ENCODE measurements at places on chromosomes 3 and 15. TPM values are rescaled to one million over a fixed set of nuclear protein-coding genes. Genes with fewer than 3 reads are reported as not detected.

DNA sequence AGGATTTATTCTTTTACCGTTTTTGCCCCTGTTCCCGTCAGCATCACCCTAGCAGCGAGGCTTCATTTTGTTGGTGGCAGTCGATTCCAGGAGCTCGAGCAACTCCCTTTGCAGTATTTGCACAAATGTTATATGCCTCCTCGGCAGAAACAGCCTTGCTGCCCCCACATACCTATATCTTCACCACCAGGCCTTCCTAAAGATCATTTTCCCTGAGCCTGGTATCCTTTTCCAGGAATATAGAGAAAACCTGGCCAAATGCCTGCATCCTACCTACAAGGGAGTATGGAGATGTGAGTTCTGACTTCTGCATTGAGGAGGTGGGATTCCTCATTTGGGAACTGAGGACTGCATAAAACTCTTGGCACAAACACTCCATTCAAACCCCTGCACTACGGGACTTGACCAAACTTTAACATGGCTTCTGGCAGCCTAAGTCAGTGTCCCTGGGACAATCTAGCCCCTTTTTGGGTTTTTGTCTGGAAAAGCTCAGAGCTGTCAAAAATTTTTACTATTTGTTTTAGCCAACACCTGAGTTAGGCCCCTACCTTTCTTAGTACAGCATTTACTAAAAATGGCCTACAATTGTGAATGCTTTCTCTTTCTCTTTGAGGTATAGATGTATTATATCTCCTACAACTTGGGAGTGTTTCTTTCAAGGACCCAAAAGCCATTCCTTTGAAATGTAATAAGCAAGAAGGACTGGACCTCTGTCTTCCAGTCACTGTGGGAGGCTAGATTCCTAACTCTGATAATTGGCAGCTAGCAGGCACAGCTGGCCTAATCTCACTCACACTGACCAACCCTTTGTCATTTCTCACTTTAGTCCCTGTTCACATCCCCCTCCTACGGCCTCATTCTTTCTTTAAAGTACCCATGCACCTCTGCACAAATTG is 12.1 kb upstream of the UBE2Q2 start:
- no peak for DNase-seq

DNA sequence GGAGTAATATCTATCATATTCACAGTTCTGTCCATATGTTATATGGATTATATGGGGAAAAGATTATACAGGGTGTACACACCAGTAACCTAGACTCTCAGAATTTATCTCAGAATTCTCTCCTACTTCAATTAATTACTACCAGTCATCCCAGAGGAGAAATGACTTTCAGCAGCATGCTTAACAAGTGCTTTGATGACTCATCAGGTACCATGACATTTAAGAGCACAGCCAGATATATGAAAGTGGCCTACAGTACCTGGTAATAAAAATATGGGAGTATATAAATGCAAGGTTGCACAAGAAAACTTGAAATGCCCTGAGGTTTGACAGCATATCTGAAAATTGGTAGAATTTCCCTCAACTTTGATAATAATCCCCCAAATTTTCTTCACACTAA is 1273.0 kb downstream of the OTOL1 start:
- no peak for DNase-seq

- peak; percentile 75 for DNase-seq
Observed at GRCh38 chr3:145865399-145866018, 295.5 kb downstream of the PLOD2 start.

- peak; percentile 58 for DNase-seq
Observed at GRCh38 chr3:42090973-42091731, at the start of gene TRAK1. Gene TRAK1, plus strand, starts transcription at chr3:42091357. Its CDS starts 113 bp downstream, at chr3:42091470.

- no peak for DNase-seq
Observed at GRCh38 chr3:56389183-56389830, 79.0 kb downstream of the ERC2 start.

DNA sequence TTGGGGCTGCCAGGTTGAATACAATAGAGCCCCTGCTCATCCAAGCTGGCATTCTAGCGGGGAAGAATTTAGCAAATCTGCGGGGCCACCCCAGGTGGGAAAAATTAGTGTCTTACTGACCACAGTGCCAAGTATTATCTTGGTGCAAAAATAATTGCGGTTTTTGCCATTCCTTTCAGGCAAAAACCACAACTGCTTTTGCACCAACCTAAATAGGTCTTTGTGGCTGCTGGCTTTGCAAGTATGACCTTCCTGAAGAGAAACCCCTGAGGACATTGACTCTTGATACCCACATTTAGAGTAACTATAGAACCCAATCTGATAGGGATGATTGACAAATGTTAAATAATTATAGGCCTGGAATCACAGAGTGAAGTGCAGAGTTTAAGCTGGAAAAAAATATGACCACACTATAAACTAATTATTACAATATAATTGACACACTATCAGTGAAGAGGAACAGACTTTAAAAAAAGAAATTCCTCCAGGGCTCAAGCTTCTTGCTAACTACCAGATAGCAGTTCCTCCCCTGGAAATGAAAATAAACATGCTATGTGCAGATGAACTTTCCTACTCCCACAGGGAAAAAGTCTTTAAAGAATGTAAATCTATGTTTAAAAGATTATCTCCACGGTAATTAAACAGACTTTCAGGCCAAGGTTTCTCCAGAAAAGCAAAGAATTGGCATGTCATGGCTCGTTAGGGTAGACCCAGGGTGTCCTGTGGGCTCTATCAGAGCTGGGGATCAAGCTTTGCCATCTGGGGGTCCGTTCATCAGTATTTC is 34.4 kb downstream of the CA12 start:
- no peak for DNase-seq

- DNase-seq: no peak
Observed at GRCh38 chr15:55007561-55007960, 189.2 kb downstream of the RSL24D1 start.

DNA sequence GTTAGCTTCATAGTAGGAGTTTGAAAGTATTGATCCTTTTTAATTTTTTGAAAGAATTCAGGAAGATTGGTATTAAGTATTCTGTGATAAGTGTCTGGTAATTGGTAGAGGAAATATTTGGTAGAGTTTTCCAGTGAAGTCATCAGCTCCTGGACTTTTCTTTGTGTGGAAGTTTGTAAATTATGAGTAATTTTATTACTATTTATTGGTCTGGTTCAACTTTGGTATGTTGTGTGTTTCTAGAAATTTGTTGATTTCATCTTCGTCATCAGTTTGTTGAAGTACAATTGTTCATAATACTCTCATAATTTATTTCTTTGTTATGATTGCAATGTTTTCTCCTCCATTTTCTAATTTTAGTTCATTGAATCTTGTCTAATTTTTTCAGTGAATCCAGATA is 832.0 kb downstream of the OTOL1 start:
- no peak for DNase-seq

- DNase-seq: no peak
Observed at GRCh38 chr3:7683426-7683825, 818.2 kb upstream of the LMCD1 start.

GRCh38 chr15:99433757-99434450 is 131.9 kb upstream of the MEF2A start:
- DNase-seq: no peak

DNA sequence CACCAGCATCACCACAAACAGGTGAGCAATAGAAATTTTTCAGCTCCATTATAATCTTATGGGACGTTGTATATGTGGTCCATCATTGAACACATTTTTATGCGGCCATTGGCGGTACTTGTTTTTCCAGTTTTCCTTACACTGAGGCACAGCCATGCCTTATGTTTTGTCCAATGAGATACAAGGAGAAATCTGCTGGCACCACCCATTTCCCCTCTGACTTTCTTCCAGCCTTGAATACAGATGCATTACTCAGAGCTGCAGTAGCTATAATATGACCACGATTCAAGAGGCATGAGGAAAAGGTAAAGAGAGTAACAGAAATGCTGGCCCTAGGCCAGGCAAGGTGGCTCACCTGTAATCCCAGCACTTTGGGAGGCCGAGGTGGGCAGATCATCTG is 9.0 kb upstream of the PIK3R4 start:
- DNase-seq: no peak

GRCh38 chr3:16130066-16130465 is 44.4 kb upstream of the GALNT15 start:
- no peak for DNase-seq

- DNase-seq: no peak
Observed at GRCh38 chr3:86562090-86562489, 428.9 kb downstream of the VGLL3 start.

GRCh38 chr3:28018925-28019718 is 222.3 kb upstream of the CMC1 start:
- no peak for DNase-seq

DNA sequence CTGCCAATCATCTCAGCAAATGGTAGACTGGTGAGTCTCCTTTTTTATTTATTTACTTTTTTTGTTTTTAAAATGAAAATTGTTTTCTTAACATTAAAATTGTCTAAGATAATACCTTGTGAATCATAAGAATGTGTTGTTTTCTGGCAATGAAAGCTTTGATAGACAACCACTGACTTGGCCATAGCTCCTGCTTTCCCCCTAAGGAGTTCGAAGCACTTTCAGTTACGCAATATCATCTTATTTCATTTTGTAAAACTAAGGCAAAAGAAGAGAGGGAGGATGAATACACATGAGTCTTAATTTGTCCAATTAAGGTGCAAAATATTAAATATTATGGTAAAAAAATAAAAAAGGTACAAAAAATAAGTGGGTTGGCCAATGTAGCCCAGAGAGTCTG is 74.8 kb upstream of the PLCL2 start:
- no peak for DNase-seq

GRCh38 chr3:155228676-155229075 is 64.8 kb downstream of the STRIT1 start:
- DNase-seq: no peak

DNA sequence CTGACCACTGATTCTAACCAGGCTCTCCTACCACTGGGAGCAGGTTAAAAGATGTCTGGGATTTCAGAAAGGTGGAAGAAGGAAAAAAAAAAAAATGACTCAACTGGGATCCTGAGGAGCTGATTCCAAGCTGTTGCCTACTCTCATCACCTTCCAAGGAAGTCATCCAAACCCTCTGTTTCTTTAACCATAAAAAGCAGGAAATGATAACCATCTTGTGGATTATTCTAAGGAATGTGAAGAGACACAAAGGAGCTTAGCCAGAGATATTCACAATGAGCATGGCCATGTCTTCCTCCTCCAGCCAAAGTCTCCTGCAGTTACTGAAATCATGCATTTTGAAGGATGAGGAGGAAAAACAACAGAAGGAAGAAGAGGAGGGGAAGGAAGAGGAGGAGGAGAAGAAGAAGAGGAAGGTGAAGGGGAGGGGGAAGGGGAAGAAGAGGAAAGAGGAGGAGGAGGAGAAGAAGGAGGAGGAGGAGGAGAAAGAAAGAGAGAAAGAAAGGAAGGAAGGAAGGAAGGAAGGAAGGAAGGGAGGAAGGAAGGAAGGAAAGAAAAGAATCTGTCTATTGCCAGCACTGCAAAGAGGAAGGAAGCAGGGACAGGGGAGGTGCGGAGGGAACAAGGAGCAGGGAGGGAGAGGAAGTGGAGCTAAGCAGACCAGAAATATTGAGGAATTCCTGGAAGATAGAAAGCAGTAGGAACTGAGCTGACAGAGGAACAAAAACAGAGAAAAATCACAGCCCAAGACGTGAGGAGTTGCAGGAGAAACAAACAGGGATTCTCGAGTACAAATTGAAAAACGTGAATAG is 229.2 kb downstream of the UACA start:
- no peak for DNase-seq

Gene LRRC3B
- 0.69 TPM for total RNA-seq

Gene IL20RB
- total RNA-seq: 15.8 TPM

Gene SLC15A2
- 7.7 TPM for total RNA-seq

Gene MUSTN1
- 9.6 TPM for total RNA-seq

Gene MAGEL2
- 2.8 TPM for total RNA-seq

Gene ADAMTS17
- 17.0 TPM for total RNA-seq

Gene SEMA3G
- total RNA-seq: 16.2 TPM

Gene SNX22
- 0.99 TPM for total RNA-seq

Gene RPL15
- 2,171 TPM for total RNA-seq

Gene CKMT1B
- total RNA-seq: 3.9 TPM

Gene SNURF
- 19.1 TPM for total RNA-seq

Gene C3orf70
- total RNA-seq: 6.5 TPM

Gene CPNE9
- total RNA-seq: 0.39 TPM
